Activated CD8-positive, alpha-beta memory T cell treated with anti-CD3 and anti-CD28 coated beads, Interleukin-2, amount 50 U/mL, for 48 hours (primary cell): ENCODE measurements at places on chromosomes 7 and 10.

DNA sequence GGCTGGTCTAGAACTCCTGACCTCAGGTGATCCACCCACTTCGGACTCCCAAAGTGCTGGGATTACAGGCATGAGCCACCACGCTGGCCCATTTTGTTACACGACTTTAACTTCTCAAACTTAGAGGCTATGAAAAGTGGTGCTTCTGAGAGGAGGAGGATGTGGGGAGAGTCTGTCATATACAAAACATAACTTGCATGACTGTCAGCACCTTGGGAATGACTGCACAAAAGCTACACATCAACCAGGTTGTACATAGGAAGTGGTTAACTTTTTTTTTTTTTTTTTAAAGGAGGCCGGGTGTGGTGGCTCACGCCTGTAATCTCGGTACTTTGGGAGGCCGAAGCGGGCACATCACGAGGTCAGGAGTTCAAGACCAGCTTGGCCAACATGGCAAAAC is 43.4 kb upstream of the GSDME start:
- DNase-seq, result no peak

DNA sequence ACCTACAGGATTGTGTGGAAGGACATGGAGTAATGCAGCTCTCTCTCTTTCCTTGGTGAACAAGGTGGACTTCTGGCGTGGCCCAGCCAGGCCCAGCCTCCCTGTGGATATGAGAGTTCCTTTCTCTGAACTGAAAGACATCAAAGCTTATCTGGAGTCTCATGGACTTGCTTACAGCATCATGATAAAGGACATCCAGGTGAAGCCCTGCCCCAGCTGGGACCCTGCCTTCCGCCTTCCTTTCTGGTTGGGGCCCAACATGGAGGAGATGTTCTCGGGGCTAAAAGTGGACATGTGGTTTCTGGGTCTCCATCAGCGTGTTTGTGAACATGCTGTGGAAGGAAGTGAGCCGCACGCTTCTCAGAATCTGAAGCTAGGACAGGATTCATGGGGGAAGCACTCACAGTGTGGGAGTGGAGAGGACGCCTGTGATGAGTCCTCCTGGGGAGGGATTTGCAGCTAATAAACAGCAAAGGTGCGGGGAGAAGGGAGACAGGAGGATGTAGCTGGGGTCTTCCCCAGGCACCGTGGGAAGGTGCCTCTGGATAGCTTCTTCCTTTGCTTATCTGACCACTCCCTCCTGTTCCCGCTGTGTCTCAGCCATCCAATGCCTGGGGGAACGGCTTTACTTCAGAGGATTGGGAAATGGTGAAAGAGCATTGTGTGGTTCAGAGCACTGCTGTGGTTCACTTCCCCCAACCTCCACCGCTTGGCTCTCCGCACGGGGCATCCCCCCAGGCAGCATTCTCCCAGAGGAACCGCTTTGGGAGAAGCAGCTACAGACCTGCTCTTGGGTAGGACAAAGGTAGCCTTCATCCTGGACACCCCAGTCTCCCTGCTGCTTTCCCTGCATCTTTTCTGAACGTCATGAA is 5.5 kb downstream of the CPA5 start:
- DNase-seq, result no peak

GRCh38 chr10:73965890-73966768 is 31.8 kb upstream of the VCL start:
- no peak for DNase-seq

- no peak for DNase-seq
Measured at GRCh38 chr10:70125918-70126552, 6.6 kb downstream of the AIFM2 start.

GRCh38 chr10:85611093-85611740 is 755.4 kb downstream of the GRID1 start:
- peak; percentile 33 for DNase-seq

DNA sequence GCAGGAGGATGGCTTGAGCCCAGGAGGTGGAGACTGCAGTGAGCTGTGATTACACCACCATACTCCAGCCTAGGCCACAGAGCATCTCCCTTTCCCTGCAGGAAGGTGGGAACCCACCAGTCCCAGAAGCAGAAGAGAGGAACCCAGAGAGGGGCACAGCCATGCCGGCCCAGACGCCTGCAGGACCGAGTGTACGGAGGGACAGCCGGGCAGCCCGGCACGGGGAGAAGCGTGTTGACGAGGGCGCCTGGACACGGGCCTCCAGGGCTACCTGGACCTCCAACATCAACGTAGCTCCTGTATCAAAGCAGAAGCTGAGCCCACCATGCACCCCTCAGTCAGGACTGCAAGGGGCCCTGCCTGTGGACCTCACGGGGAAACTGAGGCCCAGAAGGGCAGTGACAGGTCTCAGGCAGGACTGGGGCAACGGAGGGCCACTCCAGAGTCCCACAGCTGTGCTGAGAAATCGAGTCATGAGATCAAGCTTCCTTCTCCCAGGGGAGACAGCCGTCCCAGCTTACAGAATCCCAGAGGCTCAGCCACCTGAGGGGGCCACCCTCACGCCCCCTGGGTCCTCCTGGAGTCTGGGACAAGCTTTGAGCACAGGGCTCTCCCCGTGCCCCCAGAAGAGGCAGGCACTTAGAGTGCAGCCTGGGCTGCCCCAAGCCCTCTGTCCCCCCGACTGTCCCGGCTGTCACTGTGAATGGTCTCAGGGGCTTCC is 43.1 kb downstream of the TNRC18 start:
- no peak for DNase-seq

DNA sequence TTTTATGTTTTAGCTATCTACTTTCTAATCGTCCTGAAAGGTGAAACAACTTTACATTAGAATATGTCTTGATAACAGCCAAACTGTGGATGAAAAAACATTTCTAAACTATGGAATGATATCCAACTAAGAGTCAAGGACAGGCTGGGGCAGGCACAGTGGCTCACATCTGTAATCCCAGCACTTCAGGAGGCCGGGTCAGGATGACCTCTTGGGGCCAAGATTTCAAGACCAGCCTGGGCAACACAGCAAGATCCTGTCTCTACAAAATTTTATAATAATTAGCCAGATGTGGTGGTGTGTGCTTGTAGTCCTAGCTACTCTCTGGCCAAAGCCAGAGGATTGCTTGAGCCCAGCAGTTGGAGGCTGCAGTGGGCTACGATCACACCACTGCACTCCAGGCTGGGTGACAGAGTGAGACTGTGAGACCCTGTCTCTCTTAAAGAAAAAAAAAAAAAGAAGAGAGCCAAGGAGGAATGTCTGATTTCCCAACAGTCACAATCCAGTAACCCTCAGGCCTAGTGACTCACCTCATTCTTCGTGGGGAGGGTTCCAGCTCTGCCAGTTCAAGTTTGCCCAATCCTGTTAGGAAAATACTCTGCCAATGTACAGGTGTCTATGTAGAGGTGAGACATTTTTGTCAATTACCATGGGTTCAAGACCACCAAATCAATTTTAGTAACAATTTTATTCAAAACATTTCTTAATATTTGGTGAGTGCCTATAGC is 14.6 kb upstream of the FZD1 start:
- no peak for DNase-seq

GRCh38 chr7:67453580-67454380 is 457.1 kb downstream of the TYW1 start:
- no peak for DNase-seq

GRCh38 chr10:97229322-97230015 is 43.7 kb upstream of the SLIT1 start:
- DNase-seq, result no peak

GRCh38 chr10:132737390-132738048 is 48.4 kb downstream of the NKX6-2 start:
- no peak for DNase-seq

DNA sequence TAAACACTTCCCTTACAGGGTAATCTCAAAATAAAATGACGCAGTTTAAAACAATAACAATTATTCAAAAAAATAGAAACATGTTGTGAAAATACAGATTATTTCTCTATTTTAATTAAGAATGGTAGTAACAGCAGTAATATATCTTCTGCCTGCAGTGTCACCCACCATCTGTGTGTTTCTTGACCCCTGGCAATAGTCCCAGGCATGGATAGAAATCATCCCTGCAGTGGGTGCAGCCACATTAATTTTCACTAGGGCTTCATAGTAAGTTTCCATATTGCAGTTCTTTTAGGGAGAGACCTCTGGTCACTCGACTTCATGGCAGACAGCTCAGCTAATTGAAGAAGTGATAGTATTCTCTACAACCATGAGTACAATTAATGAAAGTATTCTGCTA is 470.1 kb upstream of the TEX47 start:
- no peak for DNase-seq

- DNase-seq, result no peak
Measured at GRCh38 chr10:66892871-66893270, 33.0 kb upstream of the LRRTM3 start.

- DNase-seq, result no peak
Measured at GRCh38 chr10:85995791-85996190, 370.8 kb downstream of the GRID1 start.

GRCh38 chr7:95473276-95473985 is 12.3 kb upstream of the ASB4 start:
- DNase-seq, result no peak

GRCh38 chr10:119401671-119402395 is 140.7 kb downstream of the RGS10 start:
- no peak for DNase-seq

DNA sequence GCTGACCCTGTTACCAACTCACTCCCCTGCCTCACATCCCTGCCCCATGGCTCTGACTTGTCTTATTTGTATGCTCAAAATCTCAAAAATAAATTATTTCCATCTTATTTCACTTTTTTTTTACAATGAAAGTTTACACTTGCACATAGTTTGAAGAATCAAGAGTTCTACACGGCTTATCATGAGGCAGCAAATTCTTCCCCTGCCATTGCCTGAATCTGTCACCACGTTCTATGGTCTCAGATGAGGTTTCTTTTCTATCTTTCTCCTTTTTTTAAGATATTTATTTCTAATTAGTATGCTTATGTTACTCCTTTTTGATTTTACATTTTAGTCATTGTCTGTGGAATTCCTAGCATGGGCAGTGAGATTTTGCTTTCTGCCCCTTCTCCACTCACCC is 28.4 kb downstream of the ARHGAP22 start:
- no peak for DNase-seq

DNA sequence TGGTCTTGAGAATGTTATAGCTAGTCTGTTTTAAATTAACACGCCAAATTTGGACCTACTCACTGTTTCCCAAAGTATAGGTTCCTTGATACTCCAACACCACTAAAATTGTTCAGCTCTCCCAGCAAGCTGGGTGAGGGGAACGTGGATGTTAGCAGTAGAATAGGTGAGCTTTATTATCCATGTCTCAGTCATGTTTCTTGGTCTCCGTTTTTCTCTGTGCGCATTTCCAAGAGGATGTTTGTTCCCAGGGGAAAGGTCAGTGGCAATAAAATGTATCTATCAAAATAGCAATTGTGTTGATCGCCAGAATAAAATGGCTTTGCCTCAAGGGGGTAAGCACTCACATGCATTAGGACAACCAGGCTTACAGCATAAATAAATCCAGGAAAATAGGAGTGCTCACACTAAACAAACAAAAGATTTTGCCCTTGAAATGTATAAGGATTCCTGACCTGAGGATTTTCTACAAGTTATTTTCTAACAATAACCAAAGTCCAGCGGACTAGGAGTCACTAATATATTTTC is 187.0 kb upstream of the C7orf33 start:
- no peak for DNase-seq

DNA sequence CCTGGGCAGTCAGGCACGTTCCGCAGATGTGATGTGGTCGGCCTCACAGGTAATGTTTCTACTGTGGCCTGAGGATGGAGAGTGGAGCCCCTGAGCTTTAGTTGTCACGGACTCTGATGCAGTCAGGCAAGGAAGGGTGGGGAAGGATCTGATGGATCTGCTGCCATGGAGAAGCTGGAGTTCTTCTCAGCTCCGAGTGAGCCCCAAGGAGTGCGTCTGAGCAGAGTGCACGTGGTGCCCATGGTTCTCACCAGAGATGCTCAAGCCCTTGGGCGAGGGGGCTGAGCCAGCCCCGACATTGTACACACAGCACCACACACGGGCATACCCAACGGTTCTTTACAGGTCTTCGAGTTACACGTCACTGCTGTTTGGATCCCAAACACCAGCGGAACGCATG is 192.5 kb downstream of the EBF3 start:
- peak; percentile 7 for DNase-seq

DNA sequence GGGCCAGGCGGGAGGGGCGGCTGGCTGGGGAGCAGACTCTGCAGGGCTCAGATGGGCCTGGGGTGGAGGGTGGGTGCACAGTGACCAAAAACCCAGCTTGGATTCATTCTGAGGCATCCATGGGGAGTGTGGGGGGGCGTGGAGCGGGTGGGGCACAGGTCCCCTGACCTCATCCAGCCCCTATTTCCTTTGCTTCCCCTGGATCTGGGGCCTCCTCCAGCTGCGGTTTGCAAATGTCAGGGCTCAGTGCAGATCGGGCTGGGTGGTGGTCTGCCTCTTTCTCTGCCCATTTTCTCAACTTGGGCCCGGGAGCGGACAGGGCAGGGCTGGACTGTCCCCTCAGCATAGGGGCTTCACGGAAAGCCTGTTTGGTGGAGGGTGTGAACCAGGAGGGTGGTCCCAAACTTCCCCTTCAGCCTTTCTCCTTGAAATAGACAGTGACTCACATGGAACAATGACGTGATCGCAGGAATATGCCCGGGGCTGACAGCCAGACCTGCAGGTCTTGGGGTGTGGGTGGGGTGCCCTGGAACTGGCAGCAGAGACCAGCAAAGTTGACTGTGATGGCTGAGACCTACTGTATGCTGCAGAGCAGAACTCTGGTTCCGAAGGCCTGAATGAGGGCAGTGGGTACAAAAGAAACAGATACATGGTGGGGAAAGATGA is 72.9 kb upstream of the PODXL start:
- no peak for DNase-seq
